ENCODE measurements at places on chromosomes 12 and 14.

- no peak for DNase-seq
These were observed 58.8 kb upstream of the SLC24A4 start for GRCh38 chr14:92264195-92264594.

DNA sequence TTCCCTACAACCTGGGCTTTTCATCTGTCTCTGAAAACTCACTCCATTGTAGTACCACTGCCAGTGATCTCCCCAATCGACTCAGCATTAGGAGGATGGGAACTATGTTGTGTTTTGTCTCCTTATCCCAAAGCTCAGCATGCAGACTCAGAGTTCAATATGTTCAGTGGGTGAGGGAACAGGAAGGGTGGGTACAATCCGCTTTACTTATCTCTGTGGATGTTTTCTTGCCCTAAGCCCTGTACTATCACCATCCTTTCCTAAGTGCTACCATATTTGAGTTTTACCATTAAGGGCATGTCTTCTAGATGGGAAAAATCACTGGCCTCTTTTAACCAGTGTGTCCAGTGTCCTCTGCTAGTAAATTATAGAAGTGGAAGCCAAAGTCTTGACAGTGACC is 107.1 kb downstream of the PPM1H start:
- DNase-seq, result no peak

- DNase-seq, result no peak
These were observed 240.9 kb downstream of the CEP128 start for GRCh38 chr14:80700601-80701000.

DNA sequence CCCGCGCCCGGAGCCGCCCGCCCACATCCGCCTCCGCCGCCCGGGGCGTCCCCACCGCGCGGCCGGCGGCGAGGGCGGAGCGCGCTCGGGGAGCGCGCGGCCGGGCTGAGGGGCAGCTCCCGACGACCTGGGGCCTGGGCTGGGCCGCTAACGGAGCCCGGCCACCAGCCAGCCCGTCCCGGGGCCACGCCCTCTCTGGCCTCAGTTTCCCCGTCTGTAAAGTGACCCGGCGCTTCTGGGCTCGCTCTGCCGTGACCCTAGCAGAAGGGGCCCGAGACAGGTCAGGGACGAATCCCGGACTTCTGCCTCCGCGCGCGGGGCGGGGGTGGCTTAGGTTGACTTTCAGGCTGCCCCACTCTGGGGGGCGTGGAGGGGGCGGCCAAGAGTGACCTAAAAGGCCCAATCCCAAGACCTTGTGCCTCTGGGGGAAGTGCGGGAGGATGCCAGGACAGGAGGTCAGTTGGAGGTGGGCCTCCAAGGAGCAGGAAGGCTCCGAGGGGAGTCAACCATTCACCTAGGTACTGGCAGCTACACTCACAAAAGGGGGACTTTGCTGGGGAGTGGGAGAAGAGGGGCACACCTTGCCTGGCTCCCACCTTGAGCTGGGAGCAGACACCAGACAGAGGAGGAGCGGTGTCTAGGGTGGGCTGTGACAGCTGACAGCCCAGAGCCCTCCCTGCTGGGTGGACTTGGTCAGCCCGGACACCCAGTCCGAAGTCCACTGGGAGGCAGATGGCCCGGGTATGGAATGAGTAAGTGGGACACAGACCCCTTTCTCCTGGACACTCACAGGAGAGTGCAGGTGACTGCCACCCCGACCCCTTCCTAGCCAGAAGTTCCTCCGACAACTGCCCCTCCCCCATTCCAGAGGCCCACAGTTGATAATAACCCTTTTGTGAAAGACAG is 486 bp upstream of the AKT1 start:
- DNase-seq, result no peak

- peak; percentile 22 for DNase-seq
These were observed 70.1 kb downstream of the PHETA1 start for GRCh38 chr12:111298582-111299436.

GRCh38 chr14:22849212-22849819 is 12.9 kb downstream of the MMP14 start:
- no peak for DNase-seq

- DNase-seq, result no peak
These were observed 98.1 kb upstream of the VRK1 start for GRCh38 chr14:96698960-96699539.

All from KG1 (cell line).